ENCODE measurements at places on chromosomes 1 and 21.
A peak's percentile ranks its signal among the peaks of the same experiment; 100 is the strongest.

GRCh38 chr21:30348506-30348905, at the start of gene KRTAP23-1:
TSS of gene KRTAP23-1 (minus strand) at chr21:30348606. CDS start at chr21:30348606, 0 bp downstream.
- DNase-seq: no peak

GRCh38 chr1:8155528-8156186, 129.5 kb upstream of the ERRFI1 start:
- no peak for DNase-seq

DNA sequence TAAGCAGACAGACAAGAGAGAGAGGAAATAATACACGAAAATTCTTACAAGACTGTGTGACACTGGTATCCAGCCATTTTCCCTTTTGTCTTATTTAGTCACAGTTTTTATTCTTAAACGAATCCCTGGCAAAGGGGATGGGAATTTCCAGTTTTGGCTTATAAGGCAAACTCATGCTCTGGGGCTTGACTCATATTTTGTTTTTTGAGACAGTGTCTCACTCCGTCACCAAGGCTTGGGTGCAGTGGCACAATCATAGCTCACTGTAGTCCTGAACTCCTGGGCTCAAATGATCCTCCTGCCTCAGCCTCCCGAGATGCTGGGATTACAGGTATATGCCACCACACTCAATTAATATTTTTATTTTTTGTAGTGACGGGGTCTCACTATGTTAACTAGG, 31.9 kb downstream of the PTGER3 start:
- no peak for DNase-seq

GRCh38 chr1:79090985-79091384, 84.5 kb upstream of the ADGRL4 start:
- DNase-seq: no peak

- no peak for DNase-seq
Observed at GRCh38 chr1:42152907-42153600, at the start of gene GUCA2B. TSS of gene GUCA2B (plus strand) at chr1:42153410. CDS start at chr1:42153451, 41 bp downstream.

- no peak for DNase-seq
Observed at GRCh38 chr1:202811296-202812175, 782 bp downstream of the PCAT6 start.

- DNase-seq: no peak
Observed at GRCh38 chr1:162549001-162549400, 12.5 kb upstream of the UAP1 start.

- no peak for DNase-seq
Observed at GRCh38 chr1:65243491-65243890, 65.9 kb upstream of the DNAJC6 start.

- no peak for DNase-seq
Observed at GRCh38 chr1:15296585-15297321, 49.7 kb downstream of the FHAD1 start.

DNA sequence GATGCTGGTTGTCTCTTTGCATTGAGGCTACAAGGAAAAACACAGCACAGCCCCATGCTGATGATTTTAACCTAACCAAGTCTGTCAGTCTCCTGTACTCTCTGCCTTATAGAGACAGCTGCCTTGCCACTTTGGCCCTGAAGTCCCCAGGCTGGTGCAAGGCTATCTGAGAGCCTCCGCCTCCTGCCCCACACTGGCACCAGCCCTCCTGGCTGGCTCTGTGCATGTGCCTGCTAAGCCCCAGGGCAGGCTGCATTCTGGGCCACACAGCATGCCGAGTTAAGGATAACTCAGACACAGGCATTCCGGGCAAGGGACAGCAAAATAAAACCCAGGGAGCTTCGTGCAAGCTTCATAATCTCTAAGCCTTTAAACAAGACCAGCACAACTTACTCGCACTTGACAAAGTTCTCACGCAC, 910 bp downstream of the RUNX1 start:
- no peak for DNase-seq

DNA sequence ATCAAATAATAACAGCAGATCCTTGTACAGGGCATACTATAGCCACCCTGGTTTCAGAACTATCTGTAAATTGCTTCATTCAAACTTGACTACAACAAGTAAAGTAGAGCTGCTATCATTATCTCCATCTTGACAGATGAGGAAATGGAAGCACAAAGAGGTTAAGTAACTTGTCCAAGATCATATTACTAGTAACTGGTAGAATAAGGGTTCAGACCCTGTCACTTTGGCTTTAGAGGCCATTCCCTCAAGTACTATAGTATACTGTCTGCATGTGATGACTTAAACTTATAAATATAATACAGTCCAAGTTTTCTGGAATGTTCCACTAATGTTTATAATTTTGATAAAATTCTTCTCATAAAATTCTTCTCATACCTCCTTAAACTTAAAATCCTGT, 24.8 kb downstream of the PGM1 start:
- no peak for DNase-seq

DNA sequence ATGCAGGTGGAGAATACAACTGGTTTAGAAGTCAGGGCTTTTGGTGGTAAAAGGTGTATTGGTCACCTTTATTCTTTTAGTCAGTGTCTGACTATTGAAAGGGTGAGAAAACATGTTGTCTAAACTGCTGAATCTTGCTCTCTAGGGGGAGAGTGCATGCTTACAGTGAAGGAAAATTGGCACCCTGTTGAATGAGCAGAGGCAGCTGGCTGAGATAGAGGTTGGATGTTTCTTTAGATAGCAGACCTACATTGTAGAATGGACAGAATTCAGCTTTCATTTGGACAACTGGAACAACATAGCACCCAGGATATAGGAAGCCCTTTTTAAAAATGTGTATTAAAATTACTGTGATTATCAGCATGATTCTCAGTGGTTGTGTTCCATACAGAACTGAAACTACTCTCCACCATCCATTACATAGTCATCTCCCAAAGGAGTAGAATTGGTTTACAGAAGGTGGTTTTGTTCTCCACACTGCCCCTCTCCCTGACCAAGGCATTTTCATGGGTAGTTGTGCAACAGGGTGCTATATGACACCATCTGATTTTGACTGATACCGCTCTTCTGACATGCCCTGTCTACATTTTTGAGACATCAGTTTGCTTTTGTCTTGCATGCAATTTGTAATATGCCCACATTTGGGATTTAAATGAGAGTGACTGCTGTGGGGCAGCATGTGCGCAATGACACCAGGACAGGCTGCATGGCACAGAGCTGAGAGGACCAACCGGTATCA, 16.2 kb downstream of the RHOU start:
- no peak for DNase-seq

GRCh38 chr1:96515925-96516324, 205.7 kb upstream of the PTBP2 start:
- DNase-seq: no peak

DNA sequence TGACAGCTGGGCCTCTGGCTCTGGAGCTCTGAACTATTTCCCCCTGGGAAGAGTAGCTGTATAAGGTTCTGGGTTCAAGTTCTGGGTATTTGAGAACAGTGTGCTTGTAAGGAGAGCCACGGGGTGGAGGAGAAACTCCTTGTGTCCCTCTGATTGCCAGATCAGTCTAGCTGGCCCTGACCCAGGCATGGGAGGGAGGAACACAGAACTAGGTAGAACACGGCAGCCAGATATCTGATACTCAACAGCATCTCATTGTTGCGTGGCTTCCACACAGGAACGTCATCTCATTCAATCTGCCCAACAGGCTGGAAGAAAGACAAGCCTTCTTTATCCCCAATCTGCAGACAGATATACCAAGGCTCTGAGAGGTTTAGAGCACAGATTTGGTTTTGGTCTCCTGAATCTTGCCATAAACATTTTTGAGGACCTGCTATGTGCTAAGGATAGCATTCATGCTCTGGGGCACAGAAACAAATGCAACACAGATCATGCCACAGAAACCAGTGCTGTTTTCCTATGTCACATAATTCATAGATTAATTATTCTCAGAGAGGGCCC, 83.8 kb downstream of the PLXNA2 start:
- no peak for DNase-seq

DNA sequence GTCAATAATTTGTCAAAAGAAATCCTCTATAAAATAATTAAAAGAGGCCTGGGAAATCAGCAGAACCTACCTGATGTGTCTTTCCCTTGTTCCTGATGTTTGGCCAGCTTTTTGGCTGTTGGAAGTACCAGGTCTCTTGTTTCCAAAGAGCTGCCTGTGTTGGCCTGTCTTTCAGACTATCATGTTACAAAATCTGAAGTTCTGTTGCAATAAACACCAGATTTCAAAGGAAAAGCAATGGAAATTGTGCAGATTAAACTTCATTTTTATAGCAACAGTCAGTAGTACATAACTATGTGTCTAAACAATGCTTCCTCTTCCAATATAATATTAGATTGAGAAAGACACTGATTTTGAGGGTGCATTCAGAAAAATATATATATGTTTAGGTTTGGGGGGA, 647.2 kb upstream of the CXADR start:
- no peak for DNase-seq

DNA sequence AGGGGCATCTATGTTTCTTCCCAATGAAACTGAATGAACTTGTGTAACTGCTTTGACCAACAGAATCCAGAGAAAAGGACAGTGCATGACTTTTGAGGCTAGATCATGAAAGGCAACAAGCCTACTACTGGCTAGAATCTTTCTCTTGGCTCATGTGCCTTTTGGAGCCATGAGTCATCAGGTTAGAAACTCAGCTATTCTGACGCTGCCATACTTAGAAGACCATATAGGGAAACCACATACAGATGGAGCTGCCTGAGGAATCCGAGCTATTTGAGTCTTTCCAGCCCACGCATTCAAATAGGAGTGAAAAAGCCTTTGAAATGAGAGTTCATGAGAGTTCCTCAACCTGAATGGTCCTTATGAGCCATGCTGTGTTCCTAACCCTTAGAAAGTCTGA, 738.5 kb upstream of the CHRM3 start:
- peak; percentile 95 for DNase-seq

DNA sequence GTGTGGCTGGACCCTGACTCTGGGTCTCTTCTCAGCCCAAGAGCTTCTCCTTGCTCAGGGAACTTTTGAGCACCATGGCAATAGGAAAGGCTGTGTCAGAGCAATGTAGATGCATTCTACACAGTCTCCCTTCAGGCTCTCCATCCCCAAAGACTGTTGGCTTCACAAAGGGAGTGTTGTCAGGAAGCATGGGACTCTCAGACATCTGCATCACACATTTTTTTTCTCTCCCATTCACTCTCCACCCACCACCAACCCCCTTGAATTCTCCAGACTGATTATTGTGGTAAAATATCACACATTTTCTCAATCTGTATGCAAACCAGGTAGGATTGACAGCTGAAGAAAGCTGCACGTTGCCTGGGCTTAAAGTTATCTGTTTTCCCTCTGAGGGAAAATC, 105.4 kb upstream of the WARS2 start:
- no peak for DNase-seq

DNA sequence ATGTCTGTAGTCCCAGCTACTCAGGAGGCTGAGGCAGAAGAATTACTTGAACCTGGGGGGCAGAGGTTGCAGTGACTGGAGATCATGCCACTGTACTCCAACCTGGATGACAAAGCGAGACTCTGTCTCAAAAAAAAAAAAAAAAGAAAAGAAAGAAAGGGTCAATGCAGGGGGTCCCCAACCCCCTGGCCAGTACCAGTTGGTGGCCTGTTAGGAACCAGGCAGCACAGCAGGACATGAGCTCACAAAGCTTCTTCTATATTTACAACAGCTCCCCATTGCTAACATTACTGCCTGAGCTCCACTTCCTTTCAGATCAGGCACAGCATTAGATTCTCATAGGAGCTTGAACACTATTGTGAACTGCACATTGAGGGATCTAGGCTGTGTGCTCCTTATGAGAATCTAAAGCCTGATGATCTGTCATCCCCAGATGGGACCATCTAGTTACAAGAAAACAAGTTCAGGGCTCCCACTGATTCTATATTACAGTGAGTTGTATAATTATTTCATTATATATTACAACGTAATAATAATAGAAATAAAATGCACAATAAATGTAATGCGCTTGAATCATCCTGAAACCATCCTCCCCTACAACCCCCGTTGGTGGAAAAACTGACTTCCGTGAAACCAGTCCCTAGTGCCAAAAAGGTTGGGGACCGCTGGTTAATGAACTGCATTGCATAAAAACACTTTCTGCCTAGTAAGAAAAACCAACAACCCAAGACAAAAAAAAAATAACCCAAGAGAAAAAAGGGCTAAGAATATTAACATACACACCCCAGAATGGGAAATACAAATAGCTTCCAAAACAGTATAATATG, 2.8 kb downstream of the ZBTB8OS start:
- no peak for DNase-seq

GRCh38 chr1:170145770-170146676, at the start of gene NTMT2:
TSS of gene NTMT2 (plus strand) at chr1:170145959. CDS start at chr1:170146108, 149 bp downstream.
- DNase-seq: peak; percentile 85

DNA sequence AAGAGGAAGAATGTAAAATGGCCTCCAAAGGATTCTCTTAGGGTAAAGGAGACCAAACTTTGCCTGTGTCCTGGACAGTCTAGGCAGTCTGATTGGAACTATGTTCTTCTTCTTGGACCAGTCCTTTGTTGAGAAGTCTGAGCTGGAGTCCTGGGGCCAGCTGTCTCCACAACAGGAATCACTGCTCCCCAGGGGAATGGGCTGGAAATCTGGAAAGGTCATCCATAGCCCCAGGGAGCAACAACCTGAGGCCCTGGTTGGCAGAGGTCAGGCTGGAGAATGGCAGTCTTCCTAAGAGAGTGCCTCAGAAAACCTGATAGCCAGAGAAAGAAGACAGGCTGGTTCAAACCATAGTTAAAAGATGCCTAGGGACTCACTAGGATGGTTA, 68.7 kb downstream of the PLXNA2 start:
- no peak for DNase-seq

Data from iPS DF 19.7 (cell line).